EL (cell line): ENCODE measurements at places on chromosomes 5 and 9.

DNA sequence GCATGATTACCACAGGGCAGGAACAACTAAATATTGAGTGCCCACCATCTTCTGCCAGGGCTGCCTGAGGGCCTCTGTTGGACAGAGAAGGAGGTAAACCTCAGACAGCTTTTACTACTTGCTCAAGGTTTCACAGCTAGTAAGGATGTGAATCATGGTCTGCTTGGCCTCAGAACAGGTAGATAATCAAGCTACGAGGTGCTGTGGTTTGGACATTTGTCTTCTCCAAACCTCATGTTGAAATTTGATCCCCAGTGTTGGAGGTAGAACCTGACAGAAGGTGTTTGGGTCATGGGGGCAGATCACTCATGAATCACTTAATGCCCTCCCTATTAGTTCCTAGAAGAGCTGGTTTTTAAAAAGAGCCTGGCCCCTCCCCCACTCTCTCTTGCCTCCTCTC, 541.2 kb upstream of the TRPC7 start:
- DNase-seq: no peak

GRCh38 chr5:79070350-79070667, 742 bp downstream of the BHMT2 start:
- peak; percentile 50 for DNase-seq

DNA sequence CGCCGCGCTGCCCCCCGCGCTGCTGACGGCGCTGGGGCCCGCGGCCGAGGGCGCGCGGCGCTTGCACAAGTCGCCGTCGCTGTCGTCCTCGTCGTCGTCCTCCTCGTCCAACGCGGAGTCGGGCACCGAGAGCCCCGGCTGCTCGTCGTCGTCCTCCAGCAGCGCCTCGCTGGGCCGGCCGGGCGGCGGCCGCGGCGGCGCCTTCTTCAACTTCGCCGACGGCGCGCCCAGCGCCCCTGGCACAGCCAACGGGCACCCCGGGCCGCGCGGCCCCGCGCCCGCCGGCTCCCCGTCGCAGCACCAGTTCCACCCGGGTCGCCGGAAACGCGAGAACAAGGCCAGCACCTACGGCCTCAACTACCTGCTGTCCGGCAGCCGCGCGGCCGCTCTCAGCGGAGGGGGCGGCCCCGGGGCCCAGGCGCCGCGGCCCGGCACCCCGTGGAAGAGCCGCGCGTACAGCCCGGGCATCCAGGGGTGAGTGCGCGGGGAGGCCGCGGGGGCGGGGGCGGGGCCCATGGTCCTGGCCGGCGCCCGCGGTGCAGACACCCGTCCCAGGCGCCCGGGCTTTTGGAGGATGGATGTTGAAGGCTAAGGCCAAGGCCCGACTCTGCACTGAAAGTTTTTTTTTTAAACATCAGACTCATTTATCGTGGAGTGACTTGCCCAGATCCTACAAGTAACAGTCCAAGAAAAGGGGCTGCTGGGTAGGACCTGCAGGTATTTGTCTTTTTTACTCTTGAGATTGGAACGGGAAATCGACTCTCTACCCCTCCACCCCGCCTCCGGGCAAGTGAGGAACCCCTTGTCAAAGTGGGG, 1.2 kb downstream of the TENT4A start:
- DNase-seq: peak; percentile 33

- no peak for DNase-seq
Observed at GRCh38 chr5:37037840-37038239, 161.3 kb downstream of the NIPBL start.

GRCh38 chr5:167064198-167064776, 1227.2 kb upstream of the WWC1 start:
- no peak for DNase-seq

GRCh38 chr5:179111267-179112207, 51.4 kb downstream of the ZNF354C start:
- no peak for DNase-seq

GRCh38 chr5:85651731-85652130, 966.0 kb upstream of the COX7C start:
- DNase-seq: no peak

DNA sequence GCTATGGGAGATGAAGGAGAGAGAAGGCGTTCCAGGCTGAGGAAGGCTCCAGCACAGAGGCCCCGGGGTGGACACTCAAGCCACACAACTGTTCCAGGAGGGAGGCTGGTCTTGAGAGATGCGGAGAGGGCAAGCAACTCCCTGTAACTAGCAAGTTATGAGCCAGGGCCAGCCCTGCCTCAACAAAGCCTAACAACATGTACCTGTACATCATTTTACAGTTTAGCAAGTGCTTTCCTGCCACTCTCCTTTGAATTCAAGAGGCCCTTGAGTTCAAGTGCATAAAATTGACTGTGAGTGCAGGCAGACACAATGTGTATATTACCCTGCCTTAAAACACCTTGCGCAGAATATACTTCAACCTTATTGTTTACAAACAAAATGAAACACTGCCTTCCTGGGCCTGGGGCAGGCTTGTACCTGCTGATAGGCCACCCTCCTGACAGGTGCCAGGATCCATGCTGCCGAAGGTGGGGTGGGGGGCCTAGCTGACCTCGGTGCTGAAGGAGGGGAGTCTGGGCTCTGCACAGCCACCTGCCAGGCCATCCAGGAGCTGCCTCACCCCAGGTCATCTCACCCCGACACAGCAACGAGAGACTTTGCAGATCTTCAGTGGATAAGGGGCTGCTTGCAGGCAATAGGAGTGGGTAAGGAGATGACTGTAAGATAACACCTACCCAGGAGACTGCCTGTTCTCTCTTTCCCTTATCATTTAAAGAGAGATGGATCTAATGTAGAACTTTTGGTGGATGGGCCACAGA, 80.0 kb downstream of the PPARGC1B start:
- no peak for DNase-seq

GRCh38 chr5:62268234-62268633, 37.8 kb upstream of the KIF2A start:
- DNase-seq: no peak

DNA sequence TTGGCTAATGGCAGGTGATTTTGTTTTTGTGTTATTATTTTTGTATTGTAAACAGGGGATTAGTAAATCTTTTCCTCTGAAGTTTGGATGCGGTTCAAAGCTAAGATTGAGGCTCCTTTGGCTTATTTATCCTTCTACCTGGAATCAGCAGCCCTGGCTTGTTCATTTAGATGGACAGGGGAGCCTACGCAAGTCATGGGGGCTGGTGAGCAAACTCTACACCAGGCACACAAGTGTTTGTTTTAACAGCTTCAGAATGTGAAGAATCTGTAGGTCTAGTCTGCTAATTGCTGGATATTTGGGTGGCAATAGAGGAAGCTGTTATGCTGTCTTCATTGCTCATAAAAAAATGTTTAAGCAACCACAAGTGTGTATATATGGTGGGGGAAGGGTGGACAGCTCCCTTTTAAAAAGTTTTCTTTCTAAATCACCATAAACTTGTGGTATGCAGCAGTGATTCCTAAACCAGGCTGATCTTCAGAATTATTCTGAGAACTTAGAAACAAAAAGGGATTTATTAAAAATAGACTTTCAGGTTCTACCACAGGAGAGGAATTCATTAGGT, 20.7 kb downstream of the ZNF462 start:
- peak; percentile 60 for DNase-seq

DNA sequence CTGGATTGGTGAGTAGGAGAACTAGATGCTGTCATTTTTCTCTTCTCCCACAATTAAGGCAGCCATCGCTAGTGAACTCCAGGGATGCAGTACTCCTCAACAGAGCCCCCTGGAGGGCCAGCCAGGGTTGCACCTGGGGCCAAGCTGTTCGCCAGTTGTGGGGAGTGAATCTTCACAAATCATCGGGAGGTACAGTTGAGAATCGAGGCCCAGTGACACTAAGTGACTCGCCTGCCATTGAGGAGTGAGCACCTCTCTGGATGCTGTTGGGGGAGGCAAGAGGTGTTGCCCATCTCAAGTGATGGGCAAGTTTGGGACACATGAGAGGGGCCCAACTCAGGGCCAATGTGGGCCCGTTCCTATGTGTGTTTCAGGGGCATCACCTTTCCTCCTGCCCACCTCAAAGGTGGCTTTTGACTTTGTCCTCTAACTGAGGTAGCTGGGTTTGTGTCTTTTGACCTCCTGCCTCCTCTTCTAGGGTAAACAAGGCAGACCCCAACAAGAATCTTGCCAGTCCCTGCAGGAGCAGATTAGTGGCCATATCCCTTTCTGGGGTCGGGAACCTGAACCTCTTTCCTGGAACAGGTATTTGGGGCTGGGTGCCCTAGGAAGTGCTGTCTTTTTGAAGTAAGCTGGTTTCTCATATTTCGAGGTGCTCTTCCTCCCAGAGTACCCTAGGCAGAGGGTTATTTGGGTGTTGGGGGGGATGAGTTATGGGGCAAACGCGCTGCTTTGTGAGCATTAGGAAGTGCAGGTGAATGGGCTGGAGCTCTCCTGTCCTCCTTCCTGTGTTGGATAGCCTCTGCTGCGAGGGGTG, 181.2 kb downstream of the MACROH2A1 start:
- no peak for DNase-seq

DNA sequence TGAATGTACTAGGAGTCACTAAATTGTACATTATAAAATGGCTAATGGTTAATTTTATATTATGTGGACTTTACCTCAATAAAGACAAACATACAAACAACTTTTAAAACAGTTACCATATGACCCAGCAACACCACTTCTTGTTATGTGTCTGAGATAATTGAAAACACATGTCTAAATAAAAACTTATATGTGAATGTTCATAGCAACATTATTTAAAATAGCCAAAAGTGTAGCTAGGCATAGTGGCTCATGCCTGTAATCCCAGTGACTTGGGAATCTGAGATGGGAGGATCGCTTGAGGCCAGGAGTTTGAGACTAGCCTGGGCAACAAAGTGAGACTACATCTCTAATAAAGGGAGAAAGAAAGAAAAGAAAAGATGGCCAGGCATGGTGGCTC, 22.9 kb downstream of the SLC35A4 start:
- DNase-seq: no peak

GRCh38 chr9:129036923-129037766, 719 bp downstream of the MIGA2 start:
- DNase-seq: no peak

DNA sequence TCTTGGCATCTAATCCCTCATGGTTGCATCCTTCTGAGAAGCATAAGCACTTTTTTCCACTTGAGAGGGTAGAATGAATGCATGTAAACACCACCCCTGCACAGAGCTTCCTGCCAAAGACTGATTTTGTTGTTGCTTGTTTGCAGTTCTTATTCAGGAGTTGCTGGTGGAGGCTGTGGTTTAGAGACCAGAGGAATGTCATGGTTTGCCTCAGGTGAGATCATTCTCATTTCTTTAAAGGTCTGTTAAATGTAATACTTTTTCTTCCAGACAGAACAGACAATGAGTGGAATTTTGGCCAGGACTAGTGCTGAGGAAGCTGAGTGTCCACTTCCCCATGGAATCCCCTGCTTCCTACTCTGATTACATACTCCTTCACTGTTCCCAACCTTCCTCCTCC, 3.2 kb upstream of the TNC start:
- peak; percentile 61 for DNase-seq

- DNase-seq: no peak
Observed at GRCh38 chr9:76751001-76751400, 13.2 kb upstream of the PCA3 start.

GRCh38 chr9:70142101-70142500, 98.5 kb downstream of the MAMDC2 start:
- no peak for DNase-seq

GRCh38 chr5:62288118-62288517, 17.9 kb upstream of the KIF2A start:
- DNase-seq: no peak
